ENCODE measurements at places on chromosomes 13 and 19.

GRCh38 chr19:3316132-3316648 lies 50.2 kb upstream of the NFIC start:
- no peak for DNase-seq

DNA sequence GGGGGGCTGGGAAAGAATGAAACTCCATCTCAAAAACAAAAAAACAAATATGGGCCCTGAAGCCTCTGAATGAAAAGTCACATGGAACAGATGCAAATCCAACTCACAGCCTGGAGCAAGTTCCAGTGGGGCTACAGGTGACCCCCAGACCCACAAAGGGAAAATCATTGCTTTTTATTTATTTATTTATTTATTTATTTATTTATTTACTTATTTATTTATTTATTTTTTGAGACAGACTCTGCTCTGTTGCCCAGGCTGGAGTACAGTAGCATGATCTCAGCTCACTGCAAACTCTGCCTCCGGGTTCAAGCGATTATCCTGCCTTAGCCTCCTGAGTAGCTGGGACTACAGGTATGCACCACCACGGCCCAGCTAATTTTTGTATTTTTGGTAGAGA lies 13.3 kb upstream of the CCL25 start:
- DNase-seq = no peak

DNA sequence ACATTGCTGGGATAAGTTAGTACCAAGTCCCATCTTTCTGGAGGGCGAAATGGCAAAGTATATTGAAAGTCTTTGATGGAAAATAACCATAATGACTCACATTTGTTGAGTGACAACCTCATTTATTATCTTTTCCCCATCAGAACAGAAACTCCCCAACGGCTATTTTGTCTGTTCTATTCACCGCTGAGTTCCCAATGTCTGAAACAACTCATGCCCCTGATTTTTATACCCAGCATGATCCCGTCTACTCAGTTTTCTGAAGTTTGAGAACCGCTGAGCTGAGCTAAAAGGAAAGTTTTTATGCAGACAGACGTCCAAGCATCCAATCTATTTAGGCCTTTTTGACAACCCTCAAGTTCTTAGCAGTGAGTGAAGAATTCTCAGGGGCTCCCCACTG lies 7.8 kb upstream of the TINCR start:
- no peak for DNase-seq

DNA sequence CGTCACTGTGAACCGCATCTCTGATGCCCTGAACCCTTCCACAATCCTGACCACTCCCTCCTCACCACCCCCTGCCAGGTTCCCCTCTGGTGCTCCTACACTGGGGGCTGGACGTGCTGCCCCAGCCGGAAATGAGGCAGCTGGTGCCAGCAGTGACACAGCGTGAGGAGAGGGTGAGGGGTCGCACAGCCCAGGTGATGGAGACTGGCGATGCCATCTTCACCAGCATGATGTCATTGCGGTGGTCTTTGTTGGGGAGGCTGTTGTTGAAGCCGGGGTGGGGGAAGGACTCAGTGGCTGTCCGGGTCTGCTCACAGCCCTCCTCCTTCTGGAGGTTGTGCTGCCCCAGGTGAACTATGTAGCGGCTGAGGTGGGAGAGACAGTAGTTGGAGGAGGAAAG lies 2.5 kb downstream of the KLK11 start:
- DNase-seq = no peak

DNA sequence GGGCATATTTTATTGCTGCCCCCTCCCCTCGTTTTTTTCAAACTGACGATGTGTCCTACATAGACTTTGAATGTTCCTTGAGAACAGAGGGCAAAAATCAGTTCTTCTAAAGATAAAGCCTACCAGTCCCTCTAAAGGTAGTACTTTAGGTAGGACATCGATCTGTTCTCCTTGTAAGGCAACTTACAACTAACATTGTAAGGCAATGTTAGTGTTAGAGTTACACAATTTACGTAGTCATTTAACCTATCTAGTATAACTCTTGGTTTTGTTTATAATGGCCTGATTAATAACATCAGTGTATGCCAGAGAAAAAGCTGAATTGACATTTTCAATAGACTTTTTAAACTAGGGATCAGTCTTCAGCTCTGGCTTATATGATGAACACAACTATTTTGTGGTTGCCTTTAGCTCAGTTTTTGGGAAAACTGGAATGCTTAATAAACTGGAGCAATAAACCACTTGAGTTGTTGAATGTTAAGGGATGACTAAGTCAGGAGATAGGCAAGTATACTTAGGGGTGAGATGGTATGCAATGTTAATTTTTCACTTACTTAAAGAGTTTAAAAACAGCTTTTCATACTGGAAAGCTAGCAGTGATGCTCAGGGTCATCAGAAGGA lies 2.2 kb downstream of the NDFIP2 start:
- no peak for DNase-seq

DNA sequence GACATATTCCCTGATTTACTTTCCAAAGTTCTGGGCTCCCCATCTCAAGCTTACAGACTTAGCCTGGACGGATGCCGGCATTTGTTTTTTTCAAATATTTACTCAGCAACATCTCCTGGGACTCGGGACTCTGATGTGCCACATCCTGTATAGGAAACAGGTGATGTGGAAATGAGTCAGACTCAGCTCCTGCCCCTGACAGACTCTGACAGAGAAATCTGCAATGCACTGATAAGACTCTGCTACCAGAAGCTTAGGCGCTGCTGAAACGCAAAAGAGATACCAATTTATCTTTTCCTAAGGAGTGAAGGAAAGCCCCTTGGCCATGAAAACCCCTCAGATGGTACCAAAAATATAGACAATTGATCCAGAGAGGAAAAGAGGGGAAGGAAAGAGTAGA lies 16.2 kb downstream of the LAIR2 start:
- DNase-seq = peak; percentile 24

GRCh38 chr19:7382694-7383093 lies 34.0 kb downstream of the ARHGEF18 start:
- DNase-seq = no peak

DNA sequence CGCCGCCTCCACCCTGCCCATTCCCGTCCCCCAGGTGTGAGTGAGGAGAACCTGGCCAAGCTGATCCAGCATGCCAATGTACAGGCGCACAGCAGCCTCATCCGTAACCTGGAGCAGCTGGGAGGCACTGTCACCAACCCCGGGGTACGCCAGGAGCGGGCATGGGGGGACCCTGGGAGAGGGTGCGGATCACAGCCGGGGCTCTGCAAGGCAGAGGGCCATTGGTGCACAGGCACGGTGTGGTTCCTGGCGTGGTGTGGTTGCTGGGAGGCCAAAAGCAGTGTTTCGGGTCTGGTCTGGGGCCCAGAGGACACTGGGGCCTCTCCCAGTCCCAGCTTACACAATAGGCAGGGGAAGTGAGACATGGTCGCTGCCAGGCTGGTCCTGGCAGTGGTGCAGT lies 8.3 kb downstream of the STXBP2 start:
- DNase-seq = no peak

DNA sequence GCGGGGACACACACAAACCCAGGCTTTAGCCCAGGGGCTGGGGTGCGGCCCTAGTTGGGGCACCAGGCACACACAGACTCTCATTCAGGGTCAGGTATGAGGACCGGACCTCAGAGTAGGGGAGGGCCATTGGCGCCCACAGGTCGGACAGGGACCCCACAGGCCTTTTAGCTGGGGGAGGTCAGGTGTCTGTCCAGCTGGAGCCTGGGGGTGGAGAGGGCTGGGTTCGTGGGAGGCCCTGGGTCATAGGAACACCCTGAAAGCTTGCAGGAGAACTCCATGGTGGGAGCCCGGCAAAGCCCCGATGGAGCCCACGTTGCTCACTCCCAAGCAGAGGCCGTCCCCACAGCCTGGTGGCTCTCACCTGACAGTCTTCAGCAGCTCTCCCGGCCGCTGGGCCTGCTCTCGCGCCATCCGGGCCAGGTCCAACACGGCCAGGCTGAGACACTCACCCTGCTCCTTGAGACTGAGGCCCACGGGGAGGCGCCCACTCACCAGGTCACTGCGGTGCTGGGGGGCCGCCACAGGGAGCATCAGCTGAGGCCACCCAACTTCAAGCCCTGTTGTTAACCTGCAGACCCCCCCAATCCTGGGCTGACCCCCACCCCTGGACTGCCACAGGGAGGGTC lies 5.0 kb downstream of the JAK3 start:
- no peak for DNase-seq

DNA sequence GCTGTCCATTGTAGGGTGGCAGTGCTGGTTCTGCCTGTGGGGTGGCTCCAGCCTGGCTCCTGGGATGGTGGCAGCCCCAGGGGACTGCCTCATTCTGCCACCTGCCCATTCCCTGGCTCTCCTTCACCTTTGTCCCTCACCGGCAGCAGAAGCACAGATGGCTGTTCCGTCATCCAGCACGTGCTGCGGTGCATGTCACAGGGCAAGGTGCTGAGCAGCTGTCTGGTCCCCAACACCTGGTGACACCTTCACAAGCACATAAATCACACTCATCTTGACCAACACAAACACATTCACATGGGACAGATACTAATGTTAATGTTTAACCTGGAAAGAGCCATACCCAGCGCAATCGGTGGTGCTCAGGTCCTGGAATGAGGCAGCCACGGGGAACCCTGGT lies 126.8 kb downstream of the UQCRFS1 start:
- DNase-seq = no peak

DNA sequence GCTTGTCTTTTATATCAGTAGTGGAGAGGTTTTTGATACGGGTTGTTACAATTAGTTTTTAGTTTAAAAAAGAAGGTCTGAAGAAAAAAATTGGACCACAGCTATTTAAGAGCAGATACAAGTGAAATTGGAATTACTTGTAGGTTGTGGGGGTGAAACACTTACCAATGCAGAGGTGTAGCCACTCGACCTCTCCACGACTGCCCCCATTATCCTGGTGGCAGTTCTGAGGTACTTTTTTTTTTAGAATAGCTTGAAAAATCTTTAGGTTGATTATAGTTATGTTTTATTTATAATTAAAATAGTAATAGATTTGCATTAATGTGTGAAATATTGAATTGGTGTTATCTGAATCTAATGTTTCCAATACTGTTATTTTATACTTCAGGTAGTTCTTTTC lies 60.7 kb downstream of the PAN3 start:
- DNase-seq = no peak

DNA sequence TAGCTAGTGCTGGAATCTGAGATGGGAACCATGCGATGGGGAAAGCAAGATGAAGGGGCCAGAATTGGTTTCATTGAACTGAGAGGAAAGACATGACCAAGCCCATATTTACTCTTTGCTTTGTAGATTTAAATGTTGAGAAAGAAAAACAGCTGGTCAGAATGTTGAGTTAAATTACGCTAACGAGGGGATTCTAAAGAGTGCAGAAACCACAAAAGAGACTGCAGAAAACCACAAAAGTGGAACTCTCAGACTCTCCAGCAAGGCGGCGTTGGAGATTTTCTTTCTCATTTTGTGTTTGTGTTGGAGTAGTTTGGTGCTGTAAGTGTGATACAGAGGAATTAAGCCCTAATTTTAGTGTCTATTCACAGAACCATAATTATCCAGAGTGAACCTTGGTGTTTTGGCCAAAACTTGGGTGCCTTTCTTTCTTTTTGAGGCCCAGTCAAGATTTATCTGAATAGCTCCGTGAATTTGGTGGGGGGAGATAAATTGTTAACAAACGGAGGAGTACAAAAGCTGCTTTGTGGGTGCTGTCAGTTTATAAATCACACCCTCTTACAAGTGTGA lies 26.3 kb downstream of the SAE1 start:
- DNase-seq = no peak

- DNase-seq = no peak
Measured at GRCh38 chr13:26476782-26477142, 80.7 kb upstream of the WASF3 start.

DNA sequence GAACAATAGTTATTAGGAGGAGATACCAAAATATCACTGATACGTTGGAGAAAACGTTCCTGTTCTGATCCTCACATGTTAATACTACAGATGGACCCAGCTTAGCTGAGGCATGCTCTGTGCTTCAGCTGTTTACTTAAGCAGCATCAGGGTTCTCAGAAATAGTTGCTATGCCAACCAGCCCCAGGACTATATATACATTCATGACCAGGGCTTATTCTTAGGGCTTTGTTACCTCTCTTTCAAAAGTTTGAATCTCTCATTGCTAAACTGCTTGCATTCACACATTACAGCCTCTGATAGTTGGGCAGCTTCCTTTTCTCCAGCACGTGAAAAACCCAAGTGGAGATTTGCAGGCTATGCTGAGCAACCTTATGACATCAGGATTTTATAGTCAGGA lies 800.4 kb downstream of the DIAPH3 start:
- DNase-seq = no peak

GRCh38 chr13:27526516-27526915 lies 76.2 kb upstream of the MTIF3 start:
- no peak for DNase-seq

DNA sequence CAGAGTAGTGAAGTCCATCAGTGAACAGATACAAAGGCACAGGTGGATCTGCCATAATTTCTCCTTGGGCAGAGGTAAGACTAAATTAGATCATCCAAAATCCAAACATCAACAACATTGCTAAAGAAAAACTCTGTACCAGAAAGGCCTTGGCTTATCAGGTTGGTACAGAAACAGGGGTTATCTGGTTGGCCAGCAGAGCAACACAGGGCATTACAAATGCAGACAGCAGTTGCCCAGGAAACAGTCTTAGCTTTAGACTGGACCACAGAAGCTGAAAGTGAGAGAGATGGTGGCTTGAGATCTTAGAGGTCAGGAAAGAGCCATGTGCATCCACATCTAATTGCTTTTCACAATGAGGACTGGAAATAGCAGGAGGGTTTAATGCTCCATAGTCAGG lies 26.6 kb upstream of the DGKH start:
- DNase-seq = no peak

- DNase-seq = no peak
Measured at GRCh38 chr13:26253262-26253786, 605 bp upstream of the CDK8 start.

- no peak for DNase-seq
Measured at GRCh38 chr13:95643571-95643935, 953 bp downstream of the DZIP1 start.

DNA sequence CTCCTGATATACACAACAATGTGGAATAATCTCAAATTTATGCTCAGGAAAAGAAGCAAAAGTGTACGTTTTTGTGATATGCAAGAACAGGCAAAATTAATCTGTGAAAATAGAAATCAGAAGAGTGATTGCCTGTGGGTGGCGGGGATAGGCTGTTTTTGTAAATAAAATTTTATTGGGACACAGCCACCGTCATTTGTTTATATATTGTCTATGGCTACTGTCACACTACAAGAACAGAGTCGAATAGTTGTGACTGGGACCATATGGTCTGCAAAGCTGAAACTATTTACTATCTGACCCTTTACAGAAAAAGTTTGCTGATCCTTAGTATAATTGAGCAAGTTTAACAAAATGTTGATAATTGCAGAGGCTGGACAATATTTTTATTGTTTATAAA lies 269.5 kb upstream of the HTR2A start:
- no peak for DNase-seq

DNA sequence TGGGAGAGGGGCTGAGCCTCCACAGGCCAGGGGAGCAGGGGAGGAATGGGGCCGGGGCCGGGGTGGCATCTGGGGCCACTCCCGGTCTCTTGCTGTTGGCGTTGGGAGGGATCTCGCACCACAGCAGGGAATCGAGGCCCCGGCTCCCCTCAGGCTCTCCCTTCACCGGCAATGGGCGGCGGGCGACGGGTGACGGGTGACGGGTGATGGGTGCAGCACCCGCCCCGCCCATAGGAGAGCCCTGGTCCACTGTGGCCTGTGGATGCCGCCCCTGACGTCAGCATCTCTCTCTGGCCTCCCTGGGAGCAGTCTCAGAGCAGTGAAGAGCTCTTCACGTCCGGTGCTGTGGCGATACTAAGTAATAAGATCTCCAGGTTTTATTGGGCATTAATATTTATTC lies 133.6 kb downstream of the KDM4B start:
- DNase-seq = no peak

All from stimulated activated naive CD8-positive, alpha-beta T cell treated with anti-CD3 and anti-CD28 coated beads, Interleukin-15, Interleukin-2, amounts not matched to agents 100 U/mL and 50 U/mL, for 24 hours (primary cell).